Stimulated activated CD4-positive, alpha-beta T cell treated with anti-CD3 and anti-CD28 coated beads, TNF-alpha, amount 100 ng/mL, for 48 hours (primary cell): ENCODE measurements at places on chromosomes 16 and 17.

DNA sequence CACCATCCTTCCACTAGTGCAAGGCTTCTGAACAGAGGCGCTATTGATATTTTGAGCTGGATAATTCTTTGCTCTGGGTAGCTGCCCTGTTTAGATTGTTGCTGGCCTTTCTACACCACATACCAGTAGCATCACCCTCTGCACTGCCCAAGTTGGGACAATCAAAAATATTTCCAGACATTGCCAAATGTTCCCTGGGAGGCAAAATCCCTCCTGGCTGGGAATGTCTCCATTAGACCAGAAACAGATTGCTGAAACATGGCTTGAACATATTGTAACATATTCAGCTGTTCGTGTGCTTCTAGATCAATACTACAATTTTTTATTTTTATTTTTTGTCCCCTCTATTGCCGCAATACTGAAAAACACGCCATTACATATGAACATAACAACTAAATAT lies 174.6 kb downstream of the ABCA8 start:
- no peak for DNase-seq

DNA sequence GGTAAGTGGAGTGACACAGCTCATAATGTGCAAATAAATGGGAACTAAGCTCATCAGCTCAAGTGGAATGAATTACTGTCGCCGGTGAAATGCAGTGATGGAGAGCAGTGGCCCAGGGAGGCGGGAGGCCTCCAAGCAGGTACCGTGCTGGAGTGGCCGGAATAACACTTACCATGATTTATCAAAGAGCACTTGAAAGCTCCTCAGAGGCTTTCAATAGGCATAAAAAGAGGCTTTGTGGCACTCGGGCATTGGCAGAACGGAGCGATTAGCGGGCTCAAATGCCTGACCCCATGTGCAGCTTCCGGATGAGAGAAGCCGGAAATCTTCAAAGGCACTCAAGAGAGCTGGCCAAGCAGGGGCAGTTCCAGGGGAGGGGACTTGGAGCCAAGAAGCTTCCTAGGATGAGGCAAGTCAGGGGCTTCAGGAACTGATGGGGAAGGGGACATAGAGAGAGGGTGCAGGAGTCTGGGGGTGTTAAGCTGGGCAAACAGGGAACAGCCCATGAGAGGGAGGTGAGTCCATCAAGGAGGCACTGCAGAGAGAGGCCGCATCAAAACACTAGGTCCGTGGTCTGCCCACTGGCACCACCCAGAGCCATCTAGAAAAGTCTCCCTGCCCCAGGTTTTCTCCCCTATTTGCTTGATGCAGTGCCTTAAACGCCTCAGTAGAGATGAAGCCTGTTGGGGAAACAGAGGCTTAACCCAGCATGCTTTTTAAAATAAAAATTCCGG lies 144.0 kb upstream of the IRX6 start:
- DNase-seq, result no peak

GRCh38 chr17:67165201-67165600 lies 79.8 kb downstream of the HELZ start:
- DNase-seq, result no peak

GRCh38 chr17:70405492-70406220 lies 236.3 kb downstream of the KCNJ2 start:
- DNase-seq, result no peak

GRCh38 chr17:83186226-83186625 lies 106.8 kb downstream of the METRNL start:
- DNase-seq, result no peak

DNA sequence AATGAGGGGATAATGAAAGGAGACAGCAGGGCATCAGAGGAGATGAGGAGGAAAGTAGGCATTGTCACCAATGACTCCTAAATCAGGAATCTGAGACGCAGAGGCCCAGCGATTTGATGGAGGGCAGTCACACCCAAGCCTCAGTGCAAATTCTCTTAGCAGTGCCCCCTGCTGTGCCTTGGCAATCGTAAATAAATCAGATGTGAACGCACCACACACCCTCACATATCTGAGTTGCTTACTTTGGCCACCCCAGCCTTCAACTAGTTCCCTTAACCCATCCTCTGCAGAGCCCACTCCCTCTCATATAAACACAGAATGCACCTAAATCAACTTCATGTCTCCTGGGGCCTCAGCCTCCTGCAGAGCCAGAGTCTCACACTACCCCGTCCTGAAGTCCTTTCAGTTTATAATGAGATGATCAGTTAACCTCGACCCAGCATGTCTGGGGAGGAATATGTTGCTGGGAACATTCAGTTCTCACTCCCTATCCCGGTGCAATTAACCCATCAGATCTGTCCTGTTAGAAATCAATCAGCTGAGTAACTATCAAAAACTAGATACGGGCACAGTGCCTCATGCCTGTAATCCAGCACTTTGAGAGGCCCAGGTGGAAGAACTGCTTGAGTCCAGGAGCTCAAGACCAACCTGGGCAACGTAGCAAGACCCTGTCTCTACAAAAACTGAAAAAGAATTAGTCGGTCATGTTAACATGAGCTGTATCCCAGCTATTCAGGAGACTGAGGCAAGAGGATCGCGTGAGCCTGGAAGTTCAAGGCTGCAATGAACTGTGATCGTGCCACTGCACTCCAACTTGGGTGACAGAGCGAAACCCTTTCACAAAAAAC lies 78.4 kb downstream of the SLC39A11 start:
- DNase-seq, result no peak

- no peak for DNase-seq
Measured at GRCh38 chr17:19753661-19754463, 5.8 kb upstream of the ALDH3A1 start.

GRCh38 chr17:40355123-40355803 lies 9.3 kb downstream of the GJD3 start:
- DNase-seq, result peak; percentile 64

DNA sequence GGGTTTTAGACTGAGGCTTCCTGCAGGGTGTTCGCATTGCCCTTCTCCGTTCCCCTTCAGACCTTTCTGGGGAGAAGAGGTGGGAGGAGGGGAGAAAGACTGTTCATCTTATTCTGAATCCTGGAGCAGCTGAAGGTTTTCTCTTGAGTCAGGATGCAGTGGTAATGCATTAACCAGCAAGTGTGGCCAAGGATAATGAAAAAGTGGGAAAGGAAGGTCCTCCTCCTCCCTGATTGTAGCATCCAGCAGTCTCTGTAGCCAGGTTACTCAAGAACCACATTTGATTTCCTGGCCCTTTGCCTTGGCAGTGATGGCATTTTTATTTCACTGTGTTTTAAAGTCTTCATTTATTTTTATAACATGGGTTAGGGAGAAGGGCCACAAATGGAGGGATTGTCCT lies 59.1 kb downstream of the CYLD start:
- no peak for DNase-seq

DNA sequence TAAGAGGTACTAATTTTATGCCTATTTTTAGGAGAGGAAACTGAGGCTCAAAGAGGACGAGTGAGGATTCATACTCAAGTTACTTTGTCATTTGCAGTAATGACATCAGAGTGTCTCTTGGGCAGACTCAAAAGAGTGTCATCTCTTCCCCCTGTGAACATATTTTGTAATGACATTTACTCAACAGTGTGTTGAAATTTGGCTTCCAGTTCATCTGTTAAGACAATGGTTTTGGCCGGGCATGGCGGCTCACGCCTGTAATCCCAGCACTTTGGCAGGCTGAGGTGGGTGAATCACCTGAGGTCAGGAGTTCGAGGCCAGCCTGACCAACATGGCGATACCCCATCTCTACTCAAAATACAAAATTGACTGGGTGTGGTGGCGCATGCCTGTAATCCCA lies 28.9 kb downstream of the WFDC1 start:
- no peak for DNase-seq

DNA sequence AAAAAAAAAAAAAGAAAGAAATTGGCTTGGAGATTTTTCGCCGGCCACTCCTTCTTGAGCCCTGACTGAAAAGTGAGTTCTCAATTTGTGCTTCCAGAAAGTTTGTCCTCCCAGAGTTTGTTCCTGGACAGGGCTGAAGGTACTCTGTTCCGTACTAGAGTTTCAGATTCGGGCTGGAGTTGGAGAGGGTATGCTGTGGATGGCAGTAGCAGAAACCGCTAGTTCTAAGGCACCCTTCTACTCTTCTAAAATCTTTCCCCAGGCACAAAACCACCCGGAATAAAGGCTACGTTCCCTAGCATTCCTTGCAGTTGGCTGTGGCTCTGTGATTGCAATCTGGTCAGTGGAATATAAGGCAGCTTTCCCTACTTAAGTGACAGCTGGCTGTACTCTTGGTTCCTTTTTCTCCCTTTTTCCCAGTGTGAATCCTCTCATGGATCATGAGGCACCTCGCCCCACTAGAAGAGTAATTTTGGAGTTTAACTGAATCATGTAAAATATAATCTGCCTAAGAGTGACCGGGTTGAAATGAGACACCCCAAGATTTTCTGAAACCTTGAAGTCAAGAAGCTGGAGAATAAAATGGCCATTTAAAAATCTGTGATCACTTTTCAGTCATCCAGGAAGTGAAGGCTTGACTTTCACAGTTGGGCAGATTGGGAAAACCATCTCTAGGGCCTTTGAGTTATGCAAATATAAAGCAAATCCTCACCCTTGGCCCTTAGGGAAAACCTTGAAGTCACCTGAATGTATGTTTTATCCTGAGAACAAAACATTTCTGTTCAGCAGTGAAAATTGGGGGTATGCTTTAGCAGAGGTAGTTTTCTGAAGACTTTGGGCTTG lies 901 bp upstream of the HEATR6 start:
- no peak for DNase-seq

DNA sequence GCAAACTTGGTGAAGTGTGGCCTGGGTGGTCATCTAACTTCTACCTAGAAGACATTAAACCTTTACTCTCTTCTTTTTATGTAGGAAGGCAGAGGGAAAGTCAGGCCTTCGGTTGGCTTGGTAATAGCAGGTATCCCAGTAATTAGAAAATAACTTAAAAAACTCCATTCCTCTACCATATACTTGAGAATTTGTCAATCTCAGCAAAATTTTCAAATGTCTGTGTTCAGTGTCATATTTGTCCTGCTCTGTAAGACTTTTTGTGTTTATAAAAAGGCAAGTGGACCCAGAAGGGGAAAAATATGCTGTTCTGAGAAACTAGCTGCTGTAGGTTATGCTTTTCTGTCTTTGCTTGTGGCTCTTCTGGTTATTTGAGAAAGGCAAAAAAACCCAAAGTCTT lies 5.8 kb downstream of the HMOX2 start:
- no peak for DNase-seq

- DNase-seq, result no peak
Measured at GRCh38 chr17:77770331-77771105, 188.0 kb upstream of the TNRC6C start.

- no peak for DNase-seq
Measured at GRCh38 chr16:55330781-55331647, 7.0 kb downstream of the IRX6 start.

DNA sequence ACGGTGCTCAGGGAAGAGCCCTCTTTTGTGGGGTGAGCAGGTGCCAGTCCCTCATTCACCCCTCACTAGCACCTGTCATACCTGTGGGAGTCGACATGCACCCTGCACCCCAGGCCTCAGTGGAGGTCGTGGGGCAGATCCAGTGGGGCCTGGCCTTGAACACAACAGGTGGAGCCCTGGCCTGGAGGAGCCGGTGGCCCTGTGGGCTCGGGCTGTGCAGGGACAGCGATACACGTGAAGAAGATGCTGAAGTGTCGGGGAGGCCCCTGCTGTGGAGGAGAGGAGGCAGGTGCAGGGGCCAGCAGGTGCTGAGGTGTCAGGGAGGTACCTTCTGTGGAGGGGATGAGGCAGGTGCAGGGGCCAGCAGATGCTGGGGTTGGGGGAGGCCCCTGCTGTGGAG lies 31.8 kb downstream of the ZNF750 start:
- no peak for DNase-seq

- no peak for DNase-seq
Measured at GRCh38 chr16:83963277-83964119, 4.5 kb upstream of the NECAB2 start.

GRCh38 chr17:36106493-36106835 lies 2.8 kb downstream of the CCL4 start:
- DNase-seq, result no peak

GRCh38 chr16:56372013-56372634 lies 53.2 kb downstream of the AMFR start:
- no peak for DNase-seq

DNA sequence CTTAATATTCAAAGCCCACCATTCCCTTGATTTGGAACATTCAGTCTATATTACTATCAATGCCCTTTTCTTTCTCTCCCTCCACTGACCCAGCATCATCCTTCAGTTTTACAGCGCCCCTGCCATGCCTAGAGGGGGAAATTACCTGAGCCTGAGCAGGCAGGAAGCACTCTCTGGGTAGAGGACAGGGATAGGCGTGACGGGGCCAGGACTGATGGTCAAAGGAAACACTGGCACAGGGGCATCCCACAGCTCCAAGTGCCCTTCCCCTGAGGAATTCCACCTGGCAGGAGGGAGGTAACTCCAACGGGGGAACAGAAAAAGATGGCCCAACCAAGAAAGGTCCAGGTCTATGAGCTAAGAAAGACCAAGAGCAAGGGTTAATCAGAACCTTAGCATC lies 10.0 kb downstream of the CTC1 start:
- DNase-seq, result no peak

DNA sequence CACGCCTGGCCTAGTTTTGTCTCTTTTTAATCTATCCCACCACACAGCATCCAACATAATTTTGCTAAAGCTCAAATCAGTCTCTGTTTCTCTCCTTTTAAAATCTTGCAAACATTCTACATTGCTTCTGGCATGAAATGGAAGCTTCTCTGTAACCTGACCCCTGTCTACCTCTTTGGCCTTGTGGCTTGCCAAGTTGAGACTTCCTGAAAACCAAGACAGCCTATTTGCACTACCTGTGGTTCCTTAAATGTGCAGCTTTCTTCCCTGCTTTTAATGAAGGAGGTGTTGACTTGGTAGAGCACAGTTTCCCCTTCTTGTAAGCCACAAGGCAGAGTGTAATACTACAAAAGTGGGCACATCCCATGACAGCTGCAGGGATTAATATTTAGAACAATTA lies 6.0 kb upstream of the CCL3 start:
- no peak for DNase-seq

GRCh38 chr16:72024862-72025382 lies 16.4 kb downstream of the DHODH start:
- no peak for DNase-seq

GRCh38 chr17:65696739-65697394 lies 135.4 kb upstream of the AXIN2 start:
- DNase-seq, result no peak

DNA sequence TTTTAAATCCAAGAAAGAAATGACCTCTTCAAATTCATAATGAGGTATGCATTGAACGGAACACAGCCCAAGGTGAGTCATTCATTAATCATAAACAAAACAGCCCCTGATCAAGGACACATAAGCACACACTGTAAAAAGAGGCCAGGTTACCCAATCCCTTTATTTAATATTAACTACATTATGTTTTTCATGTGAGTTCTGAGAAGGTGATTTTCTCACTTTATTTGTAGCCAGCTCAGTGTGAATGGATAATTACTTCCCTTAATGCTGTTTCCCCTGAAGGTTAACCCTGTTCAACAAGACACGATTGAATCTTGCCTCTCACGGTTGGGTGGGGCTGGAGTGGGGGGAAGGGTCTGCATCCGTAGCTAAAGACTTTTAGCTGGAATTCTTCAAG lies 257.3 kb upstream of the SALL1 start:
- DNase-seq, result no peak
